ENCODE measurements at places on chromosomes 4 and X. TPM values are rescaled to one million over a fixed set of nuclear protein-coding genes. Genes with fewer than 3 reads are reported as not detected.
A peak's percentile ranks its signal among the peaks of the same experiment; 100 is the strongest.

Gene ASMT
- not detected for total RNA-seq

Gene GAGE12J
- not detected for total RNA-seq

Gene IL21
- total RNA-seq = not detected

Gene MAGEA1
- 153 TPM for total RNA-seq

Gene CYSLTR1
- total RNA-seq = not detected

Gene NUP62CL
- total RNA-seq = 0.48 TPM

Gene TEX13B
- total RNA-seq = not detected

- DNase-seq = no peak
These were observed 49.0 kb downstream of the AGA start for GRCh38 chr4:177393236-177393635.

GRCh38 chr4:8204576-8205227, 5.6 kb downstream of the SH3TC1 start:
- DNase-seq = no peak

DNA sequence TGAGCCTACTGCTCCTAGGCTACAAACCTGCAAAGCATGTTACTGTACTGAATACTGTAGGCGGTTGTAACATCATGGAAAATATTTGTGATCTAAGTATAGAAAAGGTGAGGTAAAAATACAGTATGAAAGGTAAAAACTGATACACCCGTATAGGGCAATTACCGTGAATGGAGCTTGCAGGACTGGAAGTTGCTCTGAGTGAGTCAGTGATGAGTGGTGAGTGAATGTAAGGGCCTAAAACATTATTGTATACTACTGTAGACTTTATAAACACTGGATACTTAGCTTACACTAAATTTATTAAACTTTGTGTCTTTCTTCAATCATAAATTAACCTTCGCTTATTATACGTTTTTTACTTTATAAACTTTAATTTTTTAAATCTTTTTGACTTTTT, 3.7 kb downstream of the KIF4A start:
- DNase-seq = no peak

DNA sequence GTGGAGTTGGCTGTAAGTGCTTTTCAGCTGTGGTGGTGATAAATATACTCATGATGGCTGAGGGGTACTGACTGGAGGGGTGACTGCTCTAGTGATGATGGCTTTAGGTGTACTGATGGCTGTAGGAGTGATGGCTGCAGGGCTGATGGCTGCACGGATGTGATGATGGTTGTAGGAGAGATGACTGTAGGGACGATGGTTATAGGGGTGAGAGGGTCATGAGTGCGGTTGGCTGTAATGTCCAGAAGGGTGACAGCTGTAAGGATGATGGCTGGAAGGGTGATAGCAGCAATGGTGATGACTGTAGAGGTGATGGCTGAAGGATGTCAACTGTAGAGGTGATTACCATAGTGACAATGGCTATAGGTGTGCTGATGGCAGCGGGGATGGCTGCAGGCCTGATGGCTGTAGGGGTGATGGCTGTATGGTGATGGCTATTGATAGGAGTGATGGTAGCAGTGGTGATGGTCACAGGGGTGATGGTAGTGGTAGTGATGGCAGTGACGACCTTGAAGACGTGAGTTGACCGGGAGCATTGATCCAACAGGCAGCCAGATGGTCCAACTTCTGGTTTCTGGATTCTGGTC, 570 bp upstream of the SASH3 start:
- DNase-seq = no peak

- DNase-seq = no peak
These were observed at the start of gene HPGD for GRCh38 chr4:174522183-174523024. Gene HPGD, minus strand, starts transcription at chr4:174522488. Its CDS starts 37 bp downstream, at chr4:174522451.

DNA sequence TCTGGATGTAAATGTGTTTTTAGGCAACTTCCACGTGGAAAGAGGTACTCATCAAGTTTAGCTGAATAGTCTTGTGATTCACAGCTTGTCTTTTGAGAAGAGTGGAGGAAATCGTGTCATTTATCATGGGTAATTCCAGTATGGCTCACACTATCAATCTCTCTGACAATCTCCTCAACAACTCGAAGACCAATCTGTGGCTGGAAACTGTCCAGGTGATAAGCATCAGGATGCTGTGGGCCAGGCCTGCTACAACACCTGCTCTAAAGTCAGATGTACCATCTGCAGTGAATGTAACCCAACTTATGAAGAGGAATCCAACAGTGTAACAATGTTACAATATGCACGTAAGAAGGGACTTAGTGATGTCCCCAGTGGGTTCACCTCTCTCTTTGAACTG, 132.1 kb upstream of the GK2 start:
- no peak for DNase-seq

DNA sequence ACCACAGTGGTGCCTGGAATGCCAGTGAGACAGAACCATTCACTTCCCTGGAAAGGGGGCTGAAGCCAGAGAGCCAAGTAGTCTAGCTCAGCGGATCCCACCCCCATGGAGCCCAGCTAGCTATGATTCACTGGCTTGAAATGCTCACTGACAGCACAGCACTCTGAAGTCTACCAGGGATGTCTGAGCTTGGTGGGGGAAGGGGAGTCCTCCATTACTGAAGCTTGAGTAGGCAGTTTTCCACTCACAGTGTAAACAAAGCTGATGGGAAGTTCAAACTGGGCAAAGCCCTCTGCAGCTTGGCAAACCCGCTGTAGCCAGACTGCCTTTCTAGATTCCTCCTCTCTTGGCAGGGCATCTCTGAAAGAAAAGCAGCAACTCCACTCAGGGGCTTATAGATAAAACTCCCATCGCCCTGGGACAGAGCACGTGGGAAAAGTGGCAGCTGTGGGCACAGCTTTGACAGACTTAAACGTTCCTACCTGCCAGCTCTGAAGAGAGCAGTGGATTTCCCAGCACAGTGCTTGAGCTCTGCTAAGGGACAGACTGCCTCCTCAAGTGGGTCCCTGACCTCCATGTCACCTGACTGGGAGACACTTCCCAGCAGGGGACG, 32.0 kb downstream of the NAP1L2 start:
- peak; percentile 7 for DNase-seq

- no peak for DNase-seq
These were observed 1076.9 kb downstream of the ARAP2 start for GRCh38 chr4:35167385-35167784.

DNA sequence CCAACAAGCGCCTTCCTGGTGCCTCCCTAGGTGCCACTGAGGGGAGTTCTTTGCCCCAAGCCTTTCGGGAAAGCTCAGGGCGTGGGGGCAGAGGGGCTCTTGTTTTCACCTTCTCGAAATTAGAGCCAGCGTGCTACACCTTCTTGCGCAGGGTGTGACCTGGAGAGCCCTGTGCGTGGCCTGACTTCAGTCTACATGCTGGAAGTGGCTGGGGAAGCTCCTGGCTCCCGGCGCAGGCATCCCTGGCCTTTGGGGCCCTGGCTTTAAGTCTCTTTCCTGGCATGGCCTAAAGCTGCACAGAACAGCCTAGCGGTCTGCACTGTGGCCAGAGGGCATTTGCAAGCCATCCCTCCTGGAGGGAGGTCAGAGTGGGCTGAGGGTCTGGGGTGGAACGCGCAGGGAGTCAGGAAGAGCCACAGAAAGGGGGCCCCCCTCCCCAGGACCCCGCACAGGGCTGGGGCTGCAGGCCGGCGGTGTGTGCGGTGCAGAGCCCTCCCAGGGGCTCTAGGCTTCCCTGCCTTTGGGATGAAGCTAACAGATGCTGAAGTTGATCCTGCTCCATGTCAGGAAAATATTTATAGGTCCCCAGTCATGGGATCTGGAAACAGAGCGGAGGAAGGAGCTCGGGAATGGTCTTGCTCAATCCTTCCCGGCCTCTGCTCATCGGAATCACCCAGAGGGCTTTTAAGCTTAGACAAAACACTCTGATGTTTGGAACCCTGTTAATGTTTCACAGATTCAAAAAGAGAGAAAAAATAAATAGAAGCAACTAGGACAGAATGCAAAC, 781 bp upstream of the SPON2 start:
- DNase-seq = peak; percentile 86

- no peak for DNase-seq
These were observed 284.1 kb downstream of the CHIC1 start for GRCh38 chrX:73847100-73847499.

- no peak for DNase-seq
These were observed 66.8 kb upstream of the LSM6 start for GRCh38 chr4:146108756-146109155.

DNA sequence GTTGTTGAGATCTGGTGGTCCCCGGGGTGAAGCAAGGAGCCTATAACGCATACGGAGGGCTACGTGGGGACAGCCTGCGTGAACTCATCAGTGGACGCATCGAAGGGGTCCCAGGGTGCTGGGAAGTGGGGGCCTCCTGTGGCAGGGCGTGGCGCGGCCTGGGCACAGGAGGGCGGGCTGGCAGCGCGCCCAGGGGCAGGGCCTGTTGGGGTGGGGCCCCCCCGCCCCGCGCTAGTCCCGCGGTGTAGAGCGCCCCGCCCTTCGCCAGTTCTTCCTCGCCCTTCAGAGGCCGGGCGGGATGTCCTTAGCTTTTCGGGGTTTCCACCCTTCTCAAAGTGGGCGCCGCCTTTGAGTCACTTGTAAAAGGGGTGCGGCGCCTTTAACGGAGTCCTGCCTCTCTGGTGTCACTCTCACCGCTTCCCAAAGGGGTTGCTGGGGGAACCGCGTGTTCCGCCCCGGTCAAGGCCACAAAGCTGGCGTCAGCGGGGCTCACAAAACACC, 632 bp downstream of the PLP2 start:
- DNase-seq = peak; percentile 55

DNA sequence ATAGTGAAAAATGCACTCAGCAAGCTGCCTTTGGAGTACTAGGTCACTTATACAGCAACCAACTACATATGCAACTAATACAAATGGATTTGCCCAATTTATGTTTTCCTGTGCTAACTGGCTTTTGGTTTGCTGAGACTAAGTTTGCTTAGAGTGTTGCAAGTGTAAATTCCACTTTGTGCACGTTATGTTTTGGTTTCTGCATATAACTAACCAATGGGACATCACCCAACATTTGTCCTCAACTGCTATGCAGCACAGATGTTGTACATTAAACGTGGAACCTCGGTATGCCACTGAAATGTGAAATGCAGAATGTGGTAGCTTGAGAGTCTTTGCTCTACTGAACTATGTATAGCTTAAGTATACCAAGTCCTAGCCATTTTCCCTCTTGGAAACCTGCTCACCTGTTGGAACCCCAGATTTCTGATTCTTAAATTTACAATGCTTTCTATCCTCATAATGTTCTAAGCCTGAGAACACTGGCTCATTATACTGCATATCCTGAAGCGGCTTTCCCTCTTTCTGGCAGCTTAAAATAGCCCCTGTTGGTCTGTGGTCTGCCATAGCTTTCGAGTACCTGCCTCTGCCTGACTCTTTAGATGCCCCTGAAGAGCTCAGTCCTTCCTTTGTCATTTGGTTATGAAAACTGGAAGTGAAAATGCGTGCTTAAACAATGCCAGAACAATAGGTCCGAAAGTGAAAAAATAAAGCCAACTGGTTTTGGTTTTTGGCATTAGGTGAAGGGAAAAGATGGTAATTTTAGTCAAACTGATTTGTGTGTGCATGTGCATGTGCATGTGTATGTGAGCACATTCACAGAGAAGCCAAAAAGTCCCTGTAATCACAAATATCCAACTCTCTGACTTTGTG, 158.0 kb downstream of the SH2D1A start:
- DNase-seq = no peak

GRCh38 chr4:172521680-172522079, 646.9 kb upstream of the GALNT7 start:
- no peak for DNase-seq

DNA sequence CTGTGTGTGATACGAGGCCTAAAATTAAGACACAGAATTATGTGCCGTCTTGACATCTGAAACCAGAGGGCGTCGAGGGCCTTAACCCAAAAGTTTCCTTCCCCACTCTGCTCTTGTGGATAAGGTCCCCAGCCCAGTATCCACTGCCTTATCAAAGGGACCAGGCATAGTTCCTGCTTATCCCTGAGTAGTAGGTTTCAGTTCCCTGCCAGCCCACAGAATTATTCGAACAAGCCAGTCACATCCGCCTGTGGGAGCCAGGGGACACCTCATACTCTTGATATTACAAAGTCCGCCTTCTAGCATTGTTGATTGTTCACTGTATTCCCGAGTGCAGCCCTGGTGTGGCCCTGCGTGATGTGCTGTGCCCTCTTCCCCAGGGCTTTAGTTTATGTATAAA, 5.4 kb upstream of the MMRN1 start:
- DNase-seq = no peak

DNA sequence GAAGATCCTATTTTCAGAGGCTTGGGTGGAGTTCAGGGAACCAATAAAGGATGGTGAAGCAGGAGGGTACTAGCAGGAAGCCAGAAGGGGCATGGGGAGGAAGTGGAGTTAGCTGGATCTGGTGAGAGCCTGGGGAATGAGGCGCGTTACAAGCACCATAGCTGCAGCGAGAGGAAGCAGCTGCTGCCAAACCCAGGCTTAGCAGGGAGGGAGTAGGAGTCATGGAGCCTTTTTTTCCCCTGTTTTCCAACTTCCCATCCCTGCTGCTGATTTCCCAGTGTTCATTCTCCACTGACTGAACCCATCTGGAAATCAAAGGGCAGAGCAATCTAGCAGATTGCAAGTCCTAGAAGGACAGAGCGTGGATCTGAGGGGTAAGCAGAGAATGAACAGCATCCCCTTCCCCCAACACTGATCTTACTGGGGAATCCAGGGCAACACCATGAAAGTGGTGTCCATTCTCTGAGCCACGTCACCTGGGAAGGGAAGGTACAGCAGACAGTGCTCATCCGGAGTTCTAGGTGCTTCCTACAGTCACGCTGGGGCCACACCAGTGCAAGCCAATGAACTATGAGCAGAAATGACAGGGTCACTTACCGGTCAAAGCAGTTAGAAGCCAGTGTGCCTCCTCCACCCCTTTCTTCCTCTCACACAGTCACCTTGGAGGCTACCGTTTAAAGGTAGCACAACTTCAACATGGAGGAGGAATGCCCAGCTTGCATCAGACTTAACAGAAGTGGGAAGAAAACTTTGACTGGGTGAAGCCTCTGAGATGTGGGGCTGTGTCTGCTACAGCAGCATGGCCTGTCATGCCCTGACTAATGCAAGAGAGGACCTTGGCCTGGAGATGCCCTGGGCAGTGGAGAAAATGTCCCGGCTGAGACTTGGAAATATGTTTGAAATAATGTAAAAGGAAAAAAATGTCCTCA, 36.7 kb downstream of the SMIM20 start:
- DNase-seq = no peak

- no peak for DNase-seq
These were observed 252.0 kb downstream of the EVC2 start for GRCh38 chr4:5456296-5456845.

DNA sequence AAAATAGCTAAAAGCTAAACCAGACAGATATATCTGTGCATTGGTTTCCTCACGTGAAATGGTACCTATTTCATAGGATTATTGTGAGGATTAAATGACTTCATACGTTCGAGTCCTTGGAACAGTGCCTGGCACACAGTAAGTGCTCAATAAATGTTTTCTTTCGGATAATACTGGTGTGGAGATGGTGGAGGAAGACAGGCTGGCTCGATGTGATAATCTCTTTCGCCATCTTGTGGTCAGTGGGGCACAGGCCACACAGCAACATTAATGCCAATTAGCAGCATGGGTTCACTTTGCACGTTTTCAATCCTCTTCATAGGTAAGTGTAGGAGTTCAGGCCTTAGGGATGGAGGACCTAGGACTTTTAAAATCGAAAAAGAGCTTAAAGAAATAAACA, 9.3 kb downstream of the PAGE4 start:
- DNase-seq = peak; percentile 44
